ENCODE measurements at places on chromosomes 6 and 20.

DNA sequence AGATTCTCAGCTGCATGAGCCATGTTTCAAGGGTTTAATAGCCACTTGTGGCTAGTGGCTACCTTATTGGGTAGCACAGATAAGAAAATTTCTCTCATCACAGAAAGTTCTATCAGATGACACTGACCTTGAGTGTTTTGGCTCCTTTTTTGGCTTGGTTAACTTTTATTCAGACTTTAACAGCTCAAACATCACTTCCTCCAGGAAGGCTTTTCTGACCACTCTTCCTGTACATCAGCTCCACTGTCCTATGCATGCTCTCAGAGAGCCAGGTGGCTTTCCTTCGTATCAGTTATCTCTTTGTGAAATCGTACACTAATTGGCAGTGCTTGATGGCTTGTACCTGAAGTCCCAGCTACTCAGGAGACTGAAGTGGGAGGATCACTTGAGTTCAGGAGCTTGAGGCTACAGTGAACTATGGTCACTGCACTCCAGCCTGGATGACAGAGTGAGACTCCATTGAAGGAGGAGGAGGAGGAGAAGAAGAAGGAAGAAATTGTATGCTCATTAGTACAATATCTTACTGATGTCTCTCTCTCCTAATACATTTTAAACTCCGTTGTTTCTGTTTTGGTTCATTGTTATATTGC is 10.7 kb downstream of the MAFB start:
- DNase-seq = peak; percentile 57

- no peak for DNase-seq
These were observed 92.6 kb downstream of the ERMARD start for GRCh38 chr6:169843991-169844390.

DNA sequence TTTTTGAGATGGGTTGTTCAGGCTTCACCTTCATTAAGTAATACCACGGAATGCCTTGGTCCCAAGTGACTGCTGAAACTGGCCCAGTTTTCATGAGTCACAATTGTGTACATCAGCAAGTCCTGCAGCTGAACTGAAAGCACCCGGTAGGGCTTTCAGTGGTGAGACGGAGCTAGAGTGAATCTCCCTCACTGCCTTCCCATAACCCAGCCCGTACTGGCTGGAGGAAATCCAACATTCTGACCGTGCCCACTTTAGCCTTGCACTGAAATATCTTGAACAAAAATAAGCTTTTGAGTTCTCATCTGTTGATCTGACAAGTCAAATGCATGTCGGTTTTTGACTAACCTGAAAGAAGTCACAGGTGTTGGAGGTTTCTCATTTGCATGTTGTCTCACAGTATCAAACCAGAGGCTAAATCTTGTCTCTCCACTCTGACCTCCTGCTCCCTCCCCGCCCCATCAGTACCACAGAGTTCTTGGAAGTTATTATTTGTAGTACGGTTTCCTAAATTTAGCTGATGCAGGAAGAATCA is 35.9 kb downstream of the DUSP22 start:
- DNase-seq = peak; percentile 49

GRCh38 chr20:54115172-54115854 is 44.9 kb upstream of the BCAS1 start:
- no peak for DNase-seq

DNA sequence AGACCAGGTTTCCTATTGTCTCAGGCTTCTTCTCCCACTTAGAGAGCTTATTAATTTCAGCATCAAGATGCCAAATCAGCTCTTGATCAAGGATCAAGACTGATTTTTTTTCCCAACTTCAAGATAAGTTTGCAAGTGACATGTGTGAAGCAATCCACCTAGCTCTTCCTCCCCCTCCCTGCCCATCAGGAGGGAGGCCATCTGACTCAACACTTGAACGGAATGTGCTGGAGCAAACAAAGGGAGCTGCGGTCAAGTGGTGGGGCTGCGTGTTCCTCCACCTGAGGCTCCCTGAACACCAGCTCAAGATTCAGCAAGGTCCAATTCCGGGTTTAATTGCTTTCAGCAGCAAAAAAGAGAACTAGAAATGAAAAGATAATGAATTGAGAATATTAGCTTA is 38.7 kb downstream of the TTI1 start:
- DNase-seq = peak; percentile 89

DNA sequence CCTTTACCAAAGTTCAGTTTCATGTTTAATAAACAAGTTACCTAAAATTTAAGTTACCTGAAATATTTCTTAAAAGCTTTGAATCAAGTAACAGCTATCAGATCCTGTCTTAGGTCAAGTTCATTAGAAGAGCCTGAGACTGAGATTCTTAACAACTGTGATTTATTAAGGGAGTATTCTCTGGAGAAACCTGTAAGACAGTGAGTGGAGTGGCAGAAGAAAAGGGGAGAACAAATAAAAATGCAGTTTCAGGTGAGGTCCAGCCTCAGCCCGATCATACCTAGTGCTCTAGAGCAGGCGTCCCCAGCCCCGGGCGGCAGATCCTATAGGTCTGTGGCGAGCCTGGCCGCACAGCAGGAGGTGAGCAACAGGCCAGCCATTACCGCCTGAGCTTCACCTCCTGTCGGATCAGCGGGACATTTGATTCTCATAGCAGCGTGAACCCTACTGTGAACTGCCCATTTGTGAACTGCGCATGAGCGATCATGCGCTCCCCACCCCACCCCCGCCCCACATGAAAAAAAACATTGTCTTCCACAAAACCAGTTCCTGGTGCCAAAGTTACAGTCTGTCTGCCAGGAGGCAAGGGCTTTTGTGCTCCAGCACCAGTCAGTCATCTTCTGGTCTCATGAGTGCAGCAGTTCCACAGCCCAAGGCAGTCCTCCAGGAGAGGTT is 59.2 kb upstream of the ADGRB3 start:
- peak; percentile 68 for DNase-seq

GRCh38 chr20:49377326-49377725 is 99.5 kb upstream of the ZNFX1 start:
- no peak for DNase-seq

Measured in thyroid gland (tissue), 4 donors.